ENCODE measurements at places on chromosomes 4 and X.

DNA sequence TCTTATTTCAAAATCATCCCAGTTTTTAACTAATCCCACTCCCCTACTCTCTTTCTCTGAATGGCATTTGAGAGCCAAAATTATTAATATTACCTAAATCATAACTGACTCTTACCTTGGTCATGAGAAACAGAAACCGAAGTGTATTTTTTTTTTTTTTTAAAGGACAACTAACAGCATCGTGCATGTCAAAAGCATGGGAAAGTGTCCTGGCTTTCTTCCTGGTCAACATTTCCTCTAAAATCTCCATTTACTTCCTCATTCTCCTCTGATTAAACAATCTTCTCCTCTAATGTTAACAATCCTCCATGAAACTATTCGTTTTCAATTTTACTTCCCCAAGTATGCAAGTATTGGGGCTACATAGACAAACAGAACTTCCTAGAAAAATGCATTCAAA, 2.1 kb upstream of the STS start:
- no peak for DNase-seq

GRCh38 chr4:27764526-27764837, 903.8 kb downstream of the STIM2 start:
- DNase-seq: no peak

GRCh38 chr4:116118221-116118620, 967.2 kb downstream of the TRAM1L1 start:
- no peak for DNase-seq

DNA sequence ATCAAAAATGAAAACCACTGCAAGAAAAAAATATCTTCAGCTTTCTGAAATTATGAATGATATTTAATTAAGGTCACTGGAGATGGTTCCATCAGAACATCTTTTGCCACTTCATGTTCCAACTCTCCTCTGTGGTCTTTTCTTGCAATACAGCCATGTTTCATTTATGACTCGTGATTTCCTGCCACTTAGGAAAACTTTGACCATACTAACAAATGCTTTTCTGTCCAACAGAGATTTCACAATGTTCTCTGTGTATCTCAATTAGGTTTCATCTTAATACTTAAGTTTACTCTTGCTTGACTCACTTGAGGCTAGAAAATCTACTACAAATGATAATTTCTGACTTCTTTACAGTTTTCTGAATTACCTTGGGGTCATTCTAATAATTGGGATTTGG, 330.9 kb downstream of the CXXC4 start:
- no peak for DNase-seq

GRCh38 chr4:62250100-62250499, 1050.0 kb downstream of the ADGRL3 start:
- DNase-seq: no peak

GRCh38 chrX:40543661-40544328, 37.0 kb upstream of the ATP6AP2 start:
- DNase-seq: no peak

DNA sequence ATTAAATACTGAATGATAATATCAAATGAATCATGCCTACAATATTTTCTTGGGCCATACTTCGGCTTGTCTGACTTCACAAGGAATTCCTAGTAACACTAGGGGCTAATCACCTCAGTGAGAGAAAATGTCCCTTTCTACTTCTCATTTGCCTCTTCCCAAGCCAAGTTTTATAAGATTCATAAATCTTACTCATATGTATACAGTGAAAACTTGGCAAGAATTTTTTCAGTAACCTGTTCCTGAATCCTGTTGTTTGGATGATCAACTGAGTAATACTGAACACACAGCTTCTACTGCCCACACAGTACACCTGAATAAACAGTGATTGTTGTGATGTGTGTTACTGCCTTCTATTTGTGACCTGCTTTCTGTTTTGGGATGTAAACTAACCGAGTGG, 16.5 kb downstream of the TMPRSS11E start:
- no peak for DNase-seq

DNA sequence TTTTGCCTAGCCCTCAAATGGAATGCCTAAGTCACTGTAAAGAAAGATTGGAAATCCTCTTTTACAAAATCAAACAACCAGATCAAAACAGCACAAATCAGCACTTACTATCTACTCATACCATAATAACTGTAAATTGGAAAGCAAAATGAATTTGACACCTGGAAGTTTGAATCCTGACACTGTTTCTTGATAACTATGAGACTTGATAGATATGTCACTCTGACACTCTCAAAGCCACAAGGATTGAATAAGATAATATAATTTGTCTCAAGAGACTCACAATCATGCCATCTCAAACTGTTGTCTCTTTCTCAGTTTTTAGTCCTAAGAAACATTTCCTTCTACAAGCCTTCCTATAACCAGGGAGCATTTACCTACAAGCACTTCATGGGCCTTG, 302.6 kb upstream of the DIAPH2 start:
- no peak for DNase-seq

- no peak for DNase-seq
Observed at GRCh38 chr4:20462426-20463175, 210.9 kb downstream of the SLIT2 start.

DNA sequence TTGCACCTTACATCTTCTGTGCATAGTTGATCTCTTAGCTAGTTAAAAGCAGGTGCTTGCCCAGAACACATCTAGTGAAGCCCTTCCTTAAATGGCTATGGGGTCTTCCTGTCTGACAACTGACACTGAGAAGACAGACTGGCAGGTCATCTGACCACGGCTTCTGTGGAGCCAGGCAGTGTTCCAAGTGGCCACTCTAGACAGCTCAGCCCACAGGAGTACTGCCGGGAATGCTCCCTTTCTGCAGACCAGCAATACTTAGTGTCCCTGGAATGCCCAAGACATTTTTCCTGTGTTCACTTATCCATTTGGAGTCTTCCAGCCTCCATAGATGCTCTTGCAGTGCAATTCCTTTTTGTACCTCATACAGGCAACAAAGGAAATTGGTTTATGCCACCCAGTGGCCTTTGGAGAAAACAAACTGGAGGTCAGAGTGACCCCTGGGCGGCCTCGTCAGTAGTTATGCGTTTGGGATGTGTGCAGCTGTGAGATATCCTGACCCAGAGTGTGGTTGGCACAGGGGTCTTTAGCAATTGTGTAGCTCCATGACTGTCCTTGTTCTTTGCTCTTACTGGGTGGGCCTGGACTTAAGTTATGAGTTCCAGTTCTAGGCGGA, 335.5 kb downstream of the ARHGAP10 start:
- DNase-seq: no peak

GRCh38 chr4:153485359-153485758, 19.2 kb downstream of the TMEM131L start:
- no peak for DNase-seq

- no peak for DNase-seq
Observed at GRCh38 chr4:24405341-24405740, 179.0 kb downstream of the DHX15 start.

DNA sequence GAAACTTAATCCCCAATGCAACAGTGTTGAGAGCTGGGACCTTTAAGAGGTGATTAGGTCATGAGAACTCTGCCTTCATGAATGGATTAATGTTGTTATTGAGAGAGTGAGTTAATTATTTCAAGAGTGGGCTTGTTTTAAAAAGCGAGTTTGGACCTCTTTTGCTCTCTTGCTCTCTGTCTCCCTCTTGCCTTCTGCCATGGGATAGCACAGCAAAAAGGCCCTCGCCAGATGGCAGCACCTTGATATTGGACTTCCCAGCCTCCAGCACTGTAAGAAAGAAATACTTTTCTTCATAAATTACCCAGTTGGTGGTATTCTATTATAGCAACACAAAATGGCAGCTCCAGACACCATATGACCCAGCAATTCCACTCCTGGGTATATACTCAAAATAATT, 7.0 kb upstream of the ATP6AP2 start:
- no peak for DNase-seq

GRCh38 chr4:30725562-30725961, 5.4 kb downstream of the PCDH7 start:
- no peak for DNase-seq

DNA sequence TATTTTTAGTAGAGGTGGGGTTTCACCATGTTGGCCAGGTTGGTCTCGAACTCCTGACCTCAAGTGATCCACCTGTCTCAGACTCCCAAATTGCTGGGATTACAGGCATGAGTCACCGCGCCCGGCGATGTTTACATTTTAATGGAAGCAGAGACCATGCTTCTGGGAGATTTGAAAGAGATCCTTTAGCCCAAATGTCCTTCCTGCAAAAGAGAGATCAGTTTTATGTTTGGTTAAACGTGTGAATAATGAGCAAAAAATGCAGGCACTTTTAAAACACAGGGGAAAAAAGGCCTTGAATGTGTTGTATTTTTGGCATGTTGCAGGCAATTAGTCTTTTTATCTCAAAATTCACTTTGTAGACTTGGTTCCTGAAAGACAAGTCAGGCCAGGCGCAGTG, 95.8 kb upstream of the ELOVL6 start:
- DNase-seq: no peak

GRCh38 chr4:17544205-17544604, 29.2 kb downstream of the CLRN2 start:
- no peak for DNase-seq

- no peak for DNase-seq
Observed at GRCh38 chr4:118351851-118352827, 664 bp downstream of the PRSS12 start.

- no peak for DNase-seq
Observed at GRCh38 chrX:73581002-73581628, 18.1 kb downstream of the CHIC1 start.

- peak; percentile 72 for DNase-seq
Observed at GRCh38 chr4:6873792-6874461, 35.7 kb upstream of the TBC1D14 start.

DNA sequence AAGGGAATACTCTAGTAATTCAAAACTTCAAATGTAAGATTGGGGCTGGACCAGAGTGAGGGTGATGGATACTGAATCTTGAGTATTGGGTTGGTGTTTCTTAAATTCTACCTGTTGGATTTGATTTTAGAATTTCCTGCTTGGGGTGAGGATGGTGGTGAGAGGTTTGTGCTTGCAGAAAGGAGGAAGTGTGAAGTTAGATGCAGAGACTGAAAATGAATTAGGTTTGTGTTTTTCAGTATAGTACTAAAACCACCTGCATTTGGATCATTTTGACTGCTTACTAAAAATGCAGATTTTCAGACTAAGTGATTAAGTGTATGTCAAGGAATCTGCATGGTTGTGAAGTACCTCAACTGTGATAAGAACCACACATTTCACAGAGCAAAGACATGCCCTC, 131.5 kb upstream of the CENPE start:
- no peak for DNase-seq

GRCh38 chr4:16310606-16311005, 84.3 kb upstream of the TAPT1 start:
- no peak for DNase-seq

GRCh38 chrX:134172588-134173259, 64.3 kb upstream of the CCDC160 start:
- DNase-seq: no peak

- no peak for DNase-seq
Observed at GRCh38 chrX:45309096-45309495, 108.4 kb upstream of the DIPK2B start.

DNA sequence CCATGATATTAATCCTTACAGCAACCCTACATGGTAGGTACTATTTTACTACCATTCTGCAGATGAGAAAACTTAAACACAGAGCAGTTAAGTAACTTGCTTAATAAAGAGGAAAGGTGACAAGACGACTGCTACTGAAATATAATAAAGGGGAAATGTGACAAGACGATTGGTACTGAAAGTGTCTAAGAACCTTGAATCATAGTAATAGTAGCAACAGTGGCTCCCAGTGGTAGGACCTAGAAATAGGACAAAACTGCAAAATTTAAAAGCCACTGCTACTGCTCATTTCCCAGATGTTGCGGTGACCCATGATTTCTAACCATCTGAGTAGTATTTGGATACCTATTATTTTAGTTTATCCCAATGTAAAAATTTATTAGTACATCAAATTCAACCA, 89.5 kb downstream of the TASL start:
- no peak for DNase-seq

DNA sequence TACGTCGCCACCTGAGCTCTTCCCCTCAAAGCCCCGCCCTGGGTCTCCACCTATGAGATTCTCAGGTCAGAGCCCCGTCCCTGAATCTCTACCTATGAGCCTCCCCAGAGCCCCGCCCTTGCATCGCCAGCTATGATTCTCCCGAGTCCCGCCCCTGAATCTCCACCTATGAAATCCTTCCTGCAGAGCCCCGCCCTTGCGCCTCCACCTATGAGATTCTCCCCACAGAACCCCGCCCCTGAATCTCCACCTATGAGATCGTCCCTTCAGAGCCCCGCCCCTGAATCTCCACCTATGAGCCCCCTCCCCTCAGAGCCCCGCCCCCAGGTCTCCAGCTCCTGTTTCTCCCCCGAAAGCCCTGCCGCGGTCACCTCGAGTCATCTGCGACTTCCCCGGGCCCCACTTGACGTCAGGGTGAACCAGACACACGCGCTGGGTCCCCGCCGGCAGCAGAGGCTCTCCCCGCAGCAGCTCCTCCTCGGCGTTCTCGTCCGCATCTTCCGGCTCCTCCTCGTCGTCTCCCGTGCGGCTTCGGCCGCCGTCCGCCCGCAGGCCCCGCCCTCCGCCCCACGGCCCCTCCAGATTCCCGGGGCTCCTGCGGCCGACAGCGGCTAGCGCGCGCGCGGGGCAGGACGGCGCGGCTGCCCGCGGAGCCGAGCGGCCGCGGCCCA, 393 bp downstream of the GTPBP6 start:
- DNase-seq: peak; percentile 99

- no peak for DNase-seq
Observed at GRCh38 chr4:22780797-22781196, 88.1 kb downstream of the GBA3 start.

GRCh38 chr4:188254211-188254610, 115.0 kb downstream of the TRIML1 start:
- no peak for DNase-seq

Measured in stimulated activated CD4-positive, alpha-beta T cell treated with anti-CD3 and anti-CD28 coated beads, Interleukin-12 subunit alpha, Interleukin-12 subunit beta, amount 100 ng/mL, for 48 hours (primary cell).